ENCODE measurements at places on chromosomes 3 and 15.

DNA sequence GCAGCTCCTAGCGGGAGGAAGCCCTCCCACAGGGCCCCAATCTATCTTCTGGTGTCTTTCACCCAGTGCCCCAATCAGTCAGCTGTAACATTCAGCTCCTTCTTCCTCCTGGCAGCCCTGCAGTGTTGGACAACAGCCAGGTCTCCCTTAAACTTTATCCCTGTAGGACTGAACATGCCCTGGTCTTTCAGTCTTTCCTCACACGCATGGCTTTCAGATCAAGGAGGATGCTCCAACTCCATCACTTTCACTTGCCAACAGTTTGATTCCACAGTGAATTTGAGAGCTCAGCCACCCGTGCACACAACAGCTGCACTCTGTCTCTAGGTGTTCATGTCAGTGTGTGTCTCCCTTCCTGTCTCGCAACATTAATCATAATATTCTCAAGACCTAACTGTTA, 28.5 kb upstream of the LRRC34 start:
- no peak for DNase-seq
- no peaks in the 10 kb centered on the region for H3K36me3 ChIP-seq
- peaks cover 15% of the 10 kb centered on the region for H3K27me3 ChIP-seq
- H3K4me3 ChIP-seq, result no peak overlapping the region
- H3K4me1 ChIP-seq, result no peaks in the 10 kb centered on the region
- no peak overlapping the region for H3K27ac ChIP-seq

- DNase-seq, result no peak
- H3K4me1 ChIP-seq, result peaks cover 22% of the 10 kb centered on the region
- H3K36me3 ChIP-seq, result peaks cover 5% of the 10 kb centered on the region
- no peak overlapping the region for H3K27ac ChIP-seq
These were observed 27.3 kb upstream of the GPR160 start for GRCh38 chr3:170010498-170010897.

- no peak for DNase-seq
- no peaks in the 10 kb centered on the region for H3K27me3 ChIP-seq
- no peak overlapping the region for H3K4me3 ChIP-seq
- peaks cover 66% of the 10 kb centered on the region for H3K4me1 ChIP-seq
- no peak overlapping the region for H3K27ac ChIP-seq
These were observed 17.0 kb downstream of the KLHL6 start for GRCh38 chr3:183538486-183538885.

DNA sequence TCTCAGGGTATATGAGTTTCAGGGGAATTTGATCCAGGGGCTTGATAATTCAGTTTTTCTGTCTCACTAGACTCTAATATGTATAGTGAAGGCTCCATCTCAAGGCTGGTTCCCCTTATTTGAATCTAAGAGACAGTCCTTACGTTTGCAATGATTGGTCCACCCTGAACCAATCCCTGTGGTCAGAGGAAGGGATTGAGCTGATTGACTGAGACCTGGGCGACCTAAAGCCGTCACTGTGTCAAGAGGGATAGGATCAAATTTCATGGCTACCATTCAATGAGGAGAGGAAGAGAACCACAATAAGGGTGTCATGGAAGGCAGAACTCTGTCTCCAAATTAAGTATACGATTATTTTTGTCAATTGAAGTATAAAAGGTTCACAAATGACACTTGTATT, 16.3 kb downstream of the NUDT16 start:
- H3K36me3 ChIP-seq, result no peaks in the 10 kb centered on the region
- no peaks in the 10 kb centered on the region for H3K27me3 ChIP-seq
- no peaks in the 10 kb centered on the region for H3K4me1 ChIP-seq
- no peak for DNase-seq

GRCh38 chr3:129467932-129468331, 27.9 kb downstream of the IFT122 start:
- DNase-seq, result no peak
- H3K36me3 ChIP-seq, result peaks cover 11% of the 10 kb centered on the region
- no peaks in the 10 kb centered on the region for H3K27me3 ChIP-seq

- no peaks in the 10 kb centered on the region for H3K27me3 ChIP-seq
- no peak for DNase-seq
- H3K4me1 ChIP-seq, result peaks cover 16% of the 10 kb centered on the region
- peaks cover 40% of the 10 kb centered on the region for H3K36me3 ChIP-seq
- no peak overlapping the region for H3K4me3 ChIP-seq
These were observed 10.7 kb downstream of the RBM15B start for GRCh38 chr3:51401735-51402134.

DNA sequence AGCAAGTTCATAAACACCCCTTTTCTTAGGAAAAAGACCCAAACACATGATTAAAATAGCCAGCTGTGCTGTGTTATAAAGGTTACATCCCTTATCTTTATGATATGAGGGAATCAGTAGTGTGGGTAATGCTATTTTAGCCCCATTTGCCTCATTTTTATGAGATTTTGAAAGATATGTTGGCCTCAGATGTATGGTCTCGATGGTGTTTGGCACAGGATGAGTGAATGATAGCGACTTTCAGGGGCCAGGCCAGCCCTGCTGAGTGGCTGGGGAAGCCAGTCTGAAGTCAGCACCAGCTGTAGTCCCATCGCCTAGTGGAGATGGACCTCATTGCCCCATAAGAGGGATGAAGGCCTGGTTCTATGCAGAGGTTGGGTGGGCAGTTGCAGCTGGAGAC, 105.0 kb upstream of the HACD2 start:
- H3K4me1 ChIP-seq, result no peaks in the 10 kb centered on the region
- no peak overlapping the region for H3K4me3 ChIP-seq
- peaks cover 10% of the 10 kb centered on the region for H3K27me3 ChIP-seq
- H3K27ac ChIP-seq, result no peak overlapping the region

GRCh38 chr3:14203521-14204079, 25.0 kb downstream of the LSM3 start:
- H3K36me3 ChIP-seq, result peaks cover 9% of the 10 kb centered on the region
- no peak overlapping the region for H3K4me3 ChIP-seq
- DNase-seq, result peak; percentile 61
- no peaks in the 10 kb centered on the region for H3K4me1 ChIP-seq

- no peak overlapping the region for H3K4me3 ChIP-seq
- no peaks in the 10 kb centered on the region for H3K27me3 ChIP-seq
- H3K4me1 ChIP-seq, result peaks cover 40% of the 10 kb centered on the region
- DNase-seq, result no peak
These were observed 81.5 kb downstream of the MB21D2 start for GRCh38 chr3:192835818-192836815.

GRCh38 chr15:101189409-101190091, 62.3 kb downstream of the CHSY1 start:
- H3K36me3 ChIP-seq, result peaks cover 26% of the 10 kb centered on the region
- DNase-seq, result no peak
- H3K4me1 ChIP-seq, result peaks cover 71% of the 10 kb centered on the region
- H3K4me3 ChIP-seq, result no peak overlapping the region
- no peak overlapping the region for H3K27ac ChIP-seq
- H3K27me3 ChIP-seq, result no peaks in the 10 kb centered on the region

- no peak overlapping the region for H3K4me3 ChIP-seq
- no peaks in the 10 kb centered on the region for H3K27me3 ChIP-seq
- no peaks in the 10 kb centered on the region for H3K36me3 ChIP-seq
- no peak overlapping the region for H3K27ac ChIP-seq
These were observed 851 bp upstream of the TEX55 start for GRCh38 chr3:119145128-119145499.

- H3K4me1 ChIP-seq, result peaks cover 22% of the 10 kb centered on the region
- no peak overlapping the region for H3K4me3 ChIP-seq
- no peaks in the 10 kb centered on the region for H3K27me3 ChIP-seq
- peaks cover 2% of the 10 kb centered on the region for H3K36me3 ChIP-seq
These were observed 430.6 kb downstream of the FOXP1 start for GRCh38 chr3:71152892-71153265.

- H3K27me3 ChIP-seq, result peaks cover 12% of the 10 kb centered on the region
- no peak overlapping the region for H3K27ac ChIP-seq
- peaks cover 19% of the 10 kb centered on the region for H3K4me1 ChIP-seq
- H3K4me3 ChIP-seq, result no peak overlapping the region
These were observed 27.6 kb downstream of the SLC28A1 start for GRCh38 chr15:84911879-84912660.

DNA sequence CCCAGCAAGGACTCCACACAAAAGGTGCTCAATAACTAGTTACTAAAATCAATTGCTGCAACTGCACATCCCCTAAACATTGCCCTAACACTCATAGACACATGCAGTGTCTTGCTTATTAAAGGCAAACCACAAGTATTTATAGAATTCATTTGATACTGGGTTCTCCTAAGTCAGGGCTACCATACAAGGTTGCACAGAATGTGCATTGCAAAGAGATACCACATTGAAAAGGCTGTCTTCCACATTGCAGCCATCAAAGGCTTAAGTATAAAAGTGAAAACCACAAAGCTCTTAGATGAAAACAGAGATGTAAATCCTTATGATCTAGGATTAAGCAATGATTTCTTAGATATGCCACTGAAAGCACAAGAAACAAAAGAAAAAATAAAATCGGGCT, 33.6 kb upstream of the TOPAZ1 start:
- no peak overlapping the region for H3K4me3 ChIP-seq
- H3K27ac ChIP-seq, result no peak overlapping the region
- peaks cover 36% of the 10 kb centered on the region for H3K27me3 ChIP-seq

GRCh38 chr3:56351537-56351936, 116.7 kb downstream of the ERC2 start:
- no peaks in the 10 kb centered on the region for H3K36me3 ChIP-seq
- DNase-seq, result no peak
- no peaks in the 10 kb centered on the region for H3K4me1 ChIP-seq
- peaks cover 3% of the 10 kb centered on the region for H3K27me3 ChIP-seq
- no peak overlapping the region for H3K27ac ChIP-seq
- no peak overlapping the region for H3K4me3 ChIP-seq

GRCh38 chr15:39584662-39585388, 3.9 kb downstream of the THBS1 start:
- no peaks in the 10 kb centered on the region for H3K36me3 ChIP-seq
- H3K27ac ChIP-seq, result no peak overlapping the region
- H3K4me3 ChIP-seq, result no peak overlapping the region
- peaks cover 53% of the 10 kb centered on the region for H3K27me3 ChIP-seq
- DNase-seq, result no peak

DNA sequence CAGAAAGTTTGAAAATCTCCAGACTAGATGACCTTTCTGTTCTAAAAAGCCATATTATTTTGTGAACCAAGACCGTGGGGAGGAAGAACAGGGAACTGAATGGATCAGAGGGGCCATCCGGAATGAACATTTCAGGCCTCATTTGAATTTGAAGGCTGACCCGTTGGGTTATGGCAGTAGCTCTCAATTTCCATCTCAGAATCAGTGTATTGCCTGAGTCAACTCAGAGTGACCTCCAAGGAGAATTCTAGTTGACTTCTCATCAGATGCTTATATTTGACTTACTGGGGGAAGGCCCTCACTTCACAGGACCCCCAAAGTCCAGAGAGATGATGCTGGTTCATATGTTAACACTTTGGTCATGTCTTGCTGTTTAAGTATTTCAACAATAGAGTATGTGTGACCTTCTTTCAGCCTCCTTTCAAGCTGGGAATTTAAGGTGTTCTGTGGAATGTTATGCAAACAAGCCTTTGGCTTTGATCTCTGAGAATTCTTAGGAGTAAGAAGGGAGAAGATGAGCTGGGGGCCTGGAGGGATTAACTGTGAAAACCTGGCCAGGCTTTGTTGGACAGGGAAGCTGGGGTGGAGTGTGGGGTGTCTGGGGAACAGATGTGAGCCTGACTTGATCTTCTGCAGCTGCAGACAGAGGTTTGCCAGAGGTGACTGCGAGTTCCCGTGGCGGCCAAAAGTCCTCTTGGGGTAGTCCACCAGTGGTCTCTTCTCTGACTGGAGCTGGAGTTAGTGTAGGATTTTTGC, 111.2 kb upstream of the RGMA start:
- DNase-seq, result no peak
- no peaks in the 10 kb centered on the region for H3K36me3 ChIP-seq
- no peaks in the 10 kb centered on the region for H3K4me1 ChIP-seq
- peaks cover 35% of the 10 kb centered on the region for H3K27me3 ChIP-seq
- H3K4me3 ChIP-seq, result no peak overlapping the region
- H3K27ac ChIP-seq, result no peak overlapping the region

DNA sequence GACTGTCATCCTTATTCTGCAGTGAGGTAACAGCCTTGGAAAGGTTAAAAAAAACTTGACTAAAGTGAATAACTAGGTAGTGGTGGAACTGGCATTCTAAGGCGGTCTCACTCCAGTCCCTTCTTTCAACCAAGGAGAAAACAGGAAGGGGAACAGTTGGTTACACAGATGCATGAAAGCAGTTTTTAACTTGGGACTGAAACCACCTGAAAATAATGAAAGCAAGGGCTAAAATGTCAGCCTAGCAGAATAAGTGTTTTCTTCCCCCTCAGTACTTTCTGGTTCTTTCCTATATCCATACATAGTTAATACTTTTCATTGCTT, 748 bp upstream of the AVEN start:
- peak overlapping the region; percentile 92 for H3K27ac ChIP-seq
- no peaks in the 10 kb centered on the region for H3K27me3 ChIP-seq
- H3K4me1 ChIP-seq, result peaks cover 24% of the 10 kb centered on the region
- H3K4me3 ChIP-seq, result peak overlapping the region; percentile 80
- H3K36me3 ChIP-seq, result no peaks in the 10 kb centered on the region

DNA sequence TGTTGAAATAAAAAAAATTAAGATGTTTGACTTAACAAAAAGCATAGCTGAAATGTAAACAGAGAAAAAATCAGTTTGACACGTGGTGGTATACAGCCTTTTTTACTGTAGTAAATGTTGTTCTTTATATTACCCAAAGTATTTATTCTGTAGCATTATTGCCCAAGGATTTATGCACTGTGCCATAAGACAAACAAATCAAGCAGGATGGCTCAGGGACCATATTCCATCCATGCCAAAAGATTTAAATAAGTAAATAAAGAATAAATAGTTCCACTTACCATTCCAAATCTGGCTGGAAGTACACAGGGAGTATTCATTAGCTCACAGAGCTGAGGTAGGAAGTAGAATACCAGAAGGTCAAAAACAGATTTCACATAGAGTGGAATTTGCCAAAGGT, 666.7 kb upstream of the CADM2 start:
- no peaks in the 10 kb centered on the region for H3K36me3 ChIP-seq
- no peak for DNase-seq
- no peaks in the 10 kb centered on the region for H3K4me1 ChIP-seq
- H3K4me3 ChIP-seq, result no peak overlapping the region
- no peak overlapping the region for H3K27ac ChIP-seq
- H3K27me3 ChIP-seq, result no peaks in the 10 kb centered on the region

- H3K4me1 ChIP-seq, result no peaks in the 10 kb centered on the region
- no peak overlapping the region for H3K4me3 ChIP-seq
- no peaks in the 10 kb centered on the region for H3K36me3 ChIP-seq
- H3K27ac ChIP-seq, result no peak overlapping the region
- DNase-seq, result no peak
These were observed 193.4 kb upstream of the RASGRP1 start for GRCh38 chr15:38758043-38758442.

DNA sequence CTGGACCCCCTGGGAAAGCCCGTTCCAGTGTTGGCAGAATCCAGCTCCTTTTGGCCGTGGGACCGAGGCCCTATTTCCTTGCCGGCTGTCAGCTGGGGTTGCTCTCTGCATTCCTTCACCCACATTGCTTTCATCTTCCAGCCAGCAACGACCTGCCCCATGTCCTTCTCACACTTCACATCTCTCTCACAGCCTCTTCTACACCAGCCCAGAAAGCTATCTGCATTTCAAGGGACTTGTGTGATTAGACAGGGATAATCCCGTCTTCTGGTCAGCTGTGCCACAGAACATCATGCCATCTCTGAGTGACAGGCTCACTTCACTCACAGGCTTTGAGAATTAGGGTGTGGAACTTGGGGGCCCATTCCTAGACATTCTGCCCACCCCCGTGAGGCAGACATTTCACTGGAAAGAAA, 16.4 kb downstream of the EFCC1 start:
- H3K27me3 ChIP-seq, result peaks cover 4% of the 10 kb centered on the region
- DNase-seq, result no peak
- H3K4me1 ChIP-seq, result peaks cover 53% of the 10 kb centered on the region
- H3K4me3 ChIP-seq, result peak overlapping the region; percentile 44
- peaks cover 2% of the 10 kb centered on the region for H3K36me3 ChIP-seq
